ENCODE measurements at places on chromosomes 5 and 9. TPM values are rescaled to one million over a fixed set of nuclear protein-coding genes. Genes with fewer than 3 reads are reported as not detected.

Gene NIM1K
- 2.0 TPM for total RNA-seq

Gene DHFR
- 131 TPM for total RNA-seq

Gene ZBTB34
- total RNA-seq: 2.3 TPM

Gene PLPP7
- total RNA-seq: 22.4 TPM

Gene SH3RF2
- 1.2 TPM for total RNA-seq

Gene GRIA1
- total RNA-seq: 7.4 TPM

Gene DNM1
- total RNA-seq: 0.17 TPM

Gene FAM78A
- total RNA-seq: 1.7 TPM

Gene CNTFR
- not detected for total RNA-seq

Gene FST
- 4.7 TPM for total RNA-seq

Gene TRAF1
- total RNA-seq: 0.90 TPM

Gene PCDHA3
- under 0.01 TPM for total RNA-seq

Gene FAM114A2
- total RNA-seq: 31.3 TPM

Gene FGD3
- not detected for total RNA-seq

Gene PPP3R2
- total RNA-seq: not detected

Gene HINT2
- total RNA-seq: 22.8 TPM

Gene ADAMTSL2
- total RNA-seq: 0.32 TPM

Gene UBQLN1
- total RNA-seq: 111 TPM

Data from LHCN-M2 (cell line).